ENCODE measurements at places on chromosomes 4 and X. TPM values are rescaled to one million over a fixed set of nuclear protein-coding genes. Genes with fewer than 3 reads are reported as not detected.

The ADGRG4 gene
- not detected for total RNA-seq

The MFAP3L gene
- 1.7 TPM for total RNA-seq

The TMEM128 gene
- total RNA-seq = 31.2 TPM

The KIAA1210 gene
- total RNA-seq = not detected

DNA sequence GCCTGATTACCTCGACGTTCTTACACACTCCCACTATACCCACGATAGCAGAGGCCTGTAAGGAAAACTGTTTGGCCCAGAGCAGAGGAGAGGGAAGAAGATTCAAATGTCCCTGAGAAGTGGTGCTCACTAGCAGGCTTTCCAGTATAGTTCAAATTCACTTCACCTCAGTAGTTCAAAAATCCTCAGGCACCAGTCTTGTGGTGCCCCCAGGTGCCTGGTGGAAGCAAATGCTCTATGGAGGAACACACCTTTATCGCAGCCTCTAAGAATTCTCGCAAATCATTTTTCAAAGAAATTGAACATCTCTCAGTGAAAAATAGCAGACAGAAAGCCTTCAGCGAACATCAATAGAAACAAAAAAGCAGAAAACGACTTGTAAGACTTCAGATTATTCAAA is 12.2 kb upstream of the MTMR1 start:
- no peaks in the 10 kb centered on the region for H3K4me1 ChIP-seq
- no peak overlapping the region for H3K27ac ChIP-seq
- no peaks in the 10 kb centered on the region for H3K36me3 ChIP-seq
- no peak overlapping the region for H3K4me3 ChIP-seq
- DNase-seq = no peak

DNA sequence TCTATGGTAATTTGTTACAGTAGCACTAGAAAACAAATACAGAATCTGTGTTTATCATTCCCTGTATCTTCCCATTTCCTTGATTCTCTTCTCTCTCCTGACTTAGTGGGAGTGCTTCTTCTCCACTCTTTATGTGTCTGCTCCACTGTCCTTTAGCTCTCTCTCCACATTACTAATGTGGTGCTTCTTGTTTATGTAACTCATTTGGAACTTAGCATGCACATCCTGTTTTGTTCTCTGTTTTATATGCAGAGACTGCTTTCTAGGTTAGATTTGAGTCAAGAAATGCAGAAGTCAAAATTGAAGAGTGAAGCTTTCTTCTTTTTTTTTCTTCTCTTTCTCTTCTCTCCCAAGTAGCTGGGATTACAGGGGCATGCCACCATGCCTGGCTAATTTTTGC is 25.9 kb downstream of the ADH1A start:
- no peak for DNase-seq
- H3K36me3 ChIP-seq = peaks cover 8% of the 10 kb centered on the region
- no peak overlapping the region for H3K4me3 ChIP-seq
- no peaks in the 10 kb centered on the region for H3K27me3 ChIP-seq

GRCh38 chr4:61468024-61468720 is 268.0 kb downstream of the ADGRL3 start:
- DNase-seq = no peak
- no peak overlapping the region for H3K4me3 ChIP-seq
- H3K4me1 ChIP-seq = no peaks in the 10 kb centered on the region
- H3K27me3 ChIP-seq = no peaks in the 10 kb centered on the region
- no peak overlapping the region for H3K27ac ChIP-seq

- H3K36me3 ChIP-seq = peaks cover 13% of the 10 kb centered on the region
- H3K27me3 ChIP-seq = peaks cover 9% of the 10 kb centered on the region
- H3K4me3 ChIP-seq = peak overlapping the region; percentile 88
- peaks cover 60% of the 10 kb centered on the region for H3K4me1 ChIP-seq
- H3K27ac ChIP-seq = no peak overlapping the region
- DNase-seq = peak; percentile 17
Measured at GRCh38 chrX:9466124-9466495, 1.3 kb downstream of the TBL1X start.
